Heart right ventricle (tissue), 16 donors: ENCODE measurements at places on chromosomes 3 and 15.

- H3K27me3 ChIP-seq, result no peaks in the 10 kb centered on the region
- no peak overlapping the region for H3K4me3 ChIP-seq
- peaks cover 21% of the 10 kb centered on the region for H3K4me1 ChIP-seq
These were observed 66.2 kb upstream of the CORO2B start for GRCh38 chr15:68512598-68512997.

GRCh38 chr15:45634432-45635190 lies at the start of gene SQOR:
Gene SQOR (plus strand): TSS chr15:45635029. CDS start chr15:45658924, 23,895 bp downstream.
- DNase-seq, result peak; percentile 86
- peak within 1 kb of the TSS; percentile 90 for H3K27ac ChIP-seq
- H3K27me3 ChIP-seq, result no peaks in the 10 kb centered on the region
- H3K36me3 ChIP-seq, result no peaks in the 10 kb centered on the region
- peak within 1 kb of the TSS; percentile 75 for H3K4me3 ChIP-seq

GRCh38 chr15:91369823-91370222 lies 269.8 kb downstream of the SV2B start:
- H3K27ac ChIP-seq, result no peak overlapping the region
- no peaks in the 10 kb centered on the region for H3K4me1 ChIP-seq
- H3K36me3 ChIP-seq, result no peaks in the 10 kb centered on the region

DNA sequence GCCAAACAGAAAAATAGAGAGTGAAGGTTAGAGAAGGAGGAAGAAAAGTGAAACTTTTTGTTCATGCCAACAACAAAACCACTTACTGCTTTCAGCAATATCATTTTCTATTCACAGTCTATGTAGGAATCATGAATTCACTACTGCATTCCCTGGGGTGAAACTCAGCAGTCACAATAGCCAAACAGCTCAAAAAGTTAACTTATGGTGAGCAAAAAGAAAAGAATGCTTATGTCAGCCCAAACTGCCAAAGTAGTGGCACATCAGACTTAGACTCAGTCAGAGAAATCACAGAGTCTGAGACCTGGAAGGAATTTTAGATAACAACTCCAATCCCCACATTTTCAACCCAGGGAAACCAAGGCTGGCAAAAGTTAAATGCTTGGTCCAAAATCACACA lies 238.7 kb upstream of the TMCO5A start:
- no peaks in the 10 kb centered on the region for H3K4me1 ChIP-seq
- H3K4me3 ChIP-seq, result no peak overlapping the region
- no peak overlapping the region for H3K27ac ChIP-seq
- H3K36me3 ChIP-seq, result no peaks in the 10 kb centered on the region

GRCh38 chr15:29635513-29636098 lies 186.7 kb downstream of the TJP1 start:
- H3K4me1 ChIP-seq, result no peaks in the 10 kb centered on the region
- no peaks in the 10 kb centered on the region for H3K27me3 ChIP-seq
- H3K4me3 ChIP-seq, result no peak overlapping the region
- DNase-seq, result no peak
- no peak overlapping the region for H3K27ac ChIP-seq

DNA sequence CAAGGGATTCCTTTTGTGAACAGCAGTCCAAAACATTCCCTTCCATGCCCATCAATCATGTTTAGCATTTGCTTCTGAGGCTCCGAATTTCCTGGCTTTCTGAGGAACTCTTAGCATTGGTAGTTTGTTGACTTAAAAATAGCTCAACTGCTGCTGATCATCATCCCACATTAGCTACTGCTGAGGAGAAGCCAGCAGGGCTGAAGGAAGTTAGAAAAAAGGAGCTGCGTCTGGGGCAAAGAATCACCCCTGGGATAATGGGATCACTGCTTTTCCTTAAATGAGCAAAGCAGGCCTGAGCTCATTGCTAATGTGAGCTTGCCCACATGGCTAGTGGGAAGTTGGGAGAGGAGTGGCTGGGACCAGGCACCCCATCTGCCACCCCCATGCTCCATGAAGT lies 39.8 kb downstream of the CYP19A1 start:
- H3K4me1 ChIP-seq, result peaks cover 8% of the 10 kb centered on the region
- no peak for DNase-seq
- no peaks in the 10 kb centered on the region for H3K27me3 ChIP-seq
- no peaks in the 10 kb centered on the region for H3K36me3 ChIP-seq

DNA sequence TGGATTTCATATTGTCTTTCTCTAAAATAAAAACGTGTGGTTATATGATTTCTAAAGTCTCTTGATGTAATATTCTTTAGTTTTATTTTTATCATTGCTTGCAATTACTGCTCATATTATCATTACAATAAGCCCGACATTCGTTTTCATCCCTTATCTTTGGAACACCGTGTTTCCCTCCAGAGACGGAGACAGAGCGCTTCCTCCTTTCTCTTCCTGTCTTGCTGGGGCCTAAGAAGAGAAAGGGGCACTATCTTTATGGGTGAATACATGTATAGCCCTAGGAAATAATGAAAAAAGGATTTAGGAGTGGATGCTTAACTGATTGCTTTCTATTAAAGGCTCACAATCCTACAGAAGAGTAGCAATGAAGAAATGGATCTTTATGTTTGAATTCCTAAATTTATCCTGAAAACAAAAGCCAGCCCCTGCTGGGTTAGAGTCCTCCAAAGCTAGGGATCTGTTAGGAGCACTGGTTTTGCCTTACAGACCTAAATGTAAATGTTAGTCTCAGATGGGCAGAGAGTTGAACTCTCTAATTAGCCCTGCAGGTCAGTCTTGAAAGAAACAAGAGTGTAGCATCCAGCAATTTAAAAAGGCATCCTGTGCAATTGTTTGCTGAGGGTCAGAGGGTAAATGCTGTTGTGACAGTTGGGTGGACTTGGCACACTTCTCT lies 145.1 kb downstream of the TP63 start:
- no peak for DNase-seq
- H3K36me3 ChIP-seq, result no peaks in the 10 kb centered on the region
- no peaks in the 10 kb centered on the region for H3K27me3 ChIP-seq
- no peak overlapping the region for H3K27ac ChIP-seq
- H3K4me3 ChIP-seq, result no peak overlapping the region

DNA sequence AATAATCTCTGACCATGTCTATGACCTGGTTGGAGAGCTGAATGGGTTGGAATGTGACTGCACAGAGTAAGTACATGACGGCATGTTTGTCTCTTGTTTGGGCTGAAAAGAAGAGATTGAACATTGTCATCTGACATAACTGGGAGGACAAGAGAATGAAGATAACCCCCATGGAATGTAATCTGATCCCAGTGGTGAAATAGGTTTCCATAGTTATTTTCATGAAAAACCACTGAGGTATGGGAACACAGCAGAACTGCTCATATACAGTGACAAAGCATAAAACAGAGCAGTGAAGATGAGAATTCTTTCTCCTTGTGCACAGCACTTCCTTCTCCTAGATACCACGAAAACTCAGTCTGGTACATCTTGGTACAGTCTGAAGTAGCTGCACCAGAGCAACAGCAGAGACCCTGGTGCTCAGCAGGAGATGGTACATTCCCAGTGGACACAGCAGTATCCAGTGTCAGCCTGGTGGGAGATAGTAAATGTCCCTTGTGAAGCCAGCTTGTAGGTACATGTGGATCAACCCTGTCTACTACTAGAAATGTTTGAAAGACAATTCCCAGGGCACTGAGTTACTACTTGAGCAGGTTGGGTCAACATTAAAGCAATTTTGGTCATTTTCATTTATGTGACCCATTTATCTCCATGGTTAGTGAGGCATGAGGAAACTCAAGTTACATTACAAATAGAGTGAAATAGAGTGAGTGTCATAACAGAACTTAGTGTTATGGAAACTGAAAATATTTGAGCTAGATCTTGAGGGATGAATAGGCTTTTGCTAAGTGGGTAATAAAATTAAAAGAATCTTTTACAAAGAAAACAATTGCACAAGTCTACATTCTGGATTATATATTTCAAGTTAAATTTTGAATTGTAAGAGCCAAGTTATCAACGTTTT lies 178.3 kb downstream of the SUCNR1 start:
- no peak for DNase-seq
- H3K27ac ChIP-seq, result no peak overlapping the region
- H3K27me3 ChIP-seq, result no peaks in the 10 kb centered on the region
- H3K36me3 ChIP-seq, result no peaks in the 10 kb centered on the region
- H3K4me3 ChIP-seq, result no peak overlapping the region

- no peaks in the 10 kb centered on the region for H3K36me3 ChIP-seq
- H3K4me3 ChIP-seq, result no peak overlapping the region
- H3K27me3 ChIP-seq, result no peaks in the 10 kb centered on the region
These were observed 2.5 kb upstream of the ABHD5 start for GRCh38 chr3:43688245-43688650.

DNA sequence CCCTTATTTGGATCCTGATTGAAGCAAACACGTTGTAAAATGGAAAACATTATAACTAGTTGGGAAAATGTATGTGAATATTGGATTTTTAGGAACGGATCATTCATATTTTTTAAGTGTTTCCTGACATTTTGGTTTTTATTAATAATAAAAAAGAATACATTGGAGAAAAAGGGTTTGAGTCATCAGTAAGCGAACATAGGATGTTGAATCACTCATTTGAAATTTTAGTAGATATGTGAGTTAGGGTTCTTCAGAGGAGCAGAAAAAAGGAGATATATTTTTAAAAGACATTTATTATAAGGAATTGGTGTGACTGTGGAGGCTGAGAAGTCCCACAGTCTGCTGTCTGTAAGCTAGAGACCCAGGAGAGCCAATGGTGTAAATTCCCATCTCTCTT lies 258.5 kb downstream of the PTPRG start:
- H3K4me1 ChIP-seq, result peaks cover 47% of the 10 kb centered on the region
- no peak overlapping the region for H3K4me3 ChIP-seq
- no peak for DNase-seq

GRCh38 chr15:33561967-33562366 lies 251.2 kb downstream of the RYR3 start:
- H3K36me3 ChIP-seq, result no peaks in the 10 kb centered on the region
- no peaks in the 10 kb centered on the region for H3K27me3 ChIP-seq
- no peak overlapping the region for H3K4me3 ChIP-seq
- no peak overlapping the region for H3K27ac ChIP-seq
- no peak for DNase-seq

DNA sequence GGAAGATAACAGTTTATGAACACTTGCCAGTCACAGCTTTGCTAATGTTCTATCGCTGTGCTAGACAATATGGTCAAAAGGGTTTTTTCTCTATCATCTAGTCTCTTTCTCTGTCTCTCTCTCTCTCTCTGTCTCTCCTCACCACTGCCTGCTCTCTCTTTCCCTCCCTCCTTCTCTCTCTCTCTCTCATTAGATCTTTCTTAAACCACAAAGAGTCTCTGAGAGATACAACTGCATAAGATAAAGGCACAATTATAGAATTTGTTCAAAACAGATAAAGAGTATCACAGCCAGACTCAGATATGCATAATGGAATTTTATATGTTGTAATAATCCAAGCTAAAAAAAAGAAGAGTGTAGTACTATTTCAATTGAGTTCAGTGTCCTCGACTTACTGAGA lies 258.4 kb downstream of the MECOM start:
- no peaks in the 10 kb centered on the region for H3K36me3 ChIP-seq
- no peaks in the 10 kb centered on the region for H3K27me3 ChIP-seq
- no peaks in the 10 kb centered on the region for H3K4me1 ChIP-seq
- DNase-seq, result no peak
- H3K27ac ChIP-seq, result no peak overlapping the region
- no peak overlapping the region for H3K4me3 ChIP-seq

DNA sequence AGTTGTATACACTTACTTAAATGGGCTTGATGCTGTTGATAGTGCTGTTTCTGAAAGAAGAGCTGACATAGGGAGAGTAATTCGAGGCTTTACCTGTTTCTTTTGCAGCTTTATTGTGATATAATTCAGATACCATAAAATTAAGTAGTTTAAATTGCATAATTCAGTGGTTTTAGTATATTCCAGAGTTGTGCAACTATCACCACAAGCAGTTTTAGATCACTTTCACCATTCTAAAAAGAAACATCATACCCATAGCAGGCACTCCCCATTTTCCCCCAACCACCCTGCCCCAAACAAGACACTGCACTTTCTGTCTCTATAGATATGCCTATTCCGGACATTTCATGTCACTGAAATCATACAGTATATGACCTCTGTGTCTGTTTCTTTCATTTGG lies 98.5 kb downstream of the MTHFS start:
- H3K27ac ChIP-seq, result no peak overlapping the region
- no peak for DNase-seq
- no peaks in the 10 kb centered on the region for H3K36me3 ChIP-seq
- no peak overlapping the region for H3K4me3 ChIP-seq

GRCh38 chr3:175911937-175912336 lies 1052.8 kb downstream of the NAALADL2 start:
- DNase-seq, result no peak
- no peaks in the 10 kb centered on the region for H3K36me3 ChIP-seq
- no peaks in the 10 kb centered on the region for H3K4me1 ChIP-seq
- no peak overlapping the region for H3K4me3 ChIP-seq

DNA sequence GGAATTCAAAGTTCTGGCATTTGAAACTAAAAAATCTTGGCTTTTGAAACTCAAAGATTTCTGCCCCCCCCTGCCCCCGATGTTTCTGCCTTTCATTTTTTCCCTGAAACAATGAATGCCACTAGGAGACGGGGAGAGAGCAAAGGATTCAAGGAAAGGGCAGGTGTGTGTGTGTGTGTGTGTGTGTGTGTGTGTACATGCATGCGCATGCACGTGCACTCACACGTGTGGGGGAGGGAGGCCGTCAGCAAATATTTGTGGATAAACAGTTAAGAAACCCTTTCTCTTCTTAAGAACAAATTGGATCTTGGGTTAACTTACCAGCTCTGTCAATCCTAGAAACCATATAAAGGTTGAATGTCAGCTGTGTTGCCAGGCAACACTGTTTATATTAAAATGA lies 29.2 kb upstream of the CCDC174 start:
- H3K27ac ChIP-seq, result no peak overlapping the region
- no peaks in the 10 kb centered on the region for H3K36me3 ChIP-seq
- H3K27me3 ChIP-seq, result no peaks in the 10 kb centered on the region
- no peak for DNase-seq
- no peaks in the 10 kb centered on the region for H3K4me1 ChIP-seq
- no peak overlapping the region for H3K4me3 ChIP-seq

- peaks cover 9% of the 10 kb centered on the region for H3K4me1 ChIP-seq
- no peak overlapping the region for H3K4me3 ChIP-seq
- H3K27me3 ChIP-seq, result no peaks in the 10 kb centered on the region
- no peak overlapping the region for H3K27ac ChIP-seq
These were observed 22.7 kb downstream of the SSUH2 start for GRCh38 chr3:8621872-8622271.

DNA sequence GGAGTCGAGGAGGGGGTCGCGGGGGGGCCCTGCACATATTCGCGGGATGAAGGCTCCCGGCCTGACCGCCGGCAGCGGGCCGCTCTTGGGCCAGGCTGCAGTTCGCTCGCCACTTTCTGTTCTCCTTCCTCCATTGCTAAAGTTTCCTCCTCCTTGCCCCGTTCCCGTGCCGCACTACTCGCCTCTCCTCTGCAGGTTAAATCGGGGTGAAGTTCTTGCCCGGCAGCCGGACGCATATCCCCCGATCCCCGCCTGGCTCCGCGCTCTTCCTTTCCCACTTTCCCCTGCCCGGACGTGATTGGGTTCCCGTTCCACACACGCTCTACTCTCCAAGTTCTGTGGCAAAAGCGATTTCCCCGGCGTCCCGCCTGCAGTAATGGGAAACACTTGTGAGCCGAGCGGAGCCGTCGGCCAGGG lies 556 bp downstream of the CRYBG3 start:
- H3K4me1 ChIP-seq, result peaks cover 21% of the 10 kb centered on the region
- no peaks in the 10 kb centered on the region for H3K36me3 ChIP-seq
- peak; percentile 50 for DNase-seq
- H3K27ac ChIP-seq, result peak overlapping the region; percentile 72

- peak overlapping the region; percentile 71 for H3K27ac ChIP-seq
- H3K27me3 ChIP-seq, result no peaks in the 10 kb centered on the region
- no peaks in the 10 kb centered on the region for H3K36me3 ChIP-seq
- peaks cover 29% of the 10 kb centered on the region for H3K4me1 ChIP-seq
- DNase-seq, result no peak
These were observed 889 bp upstream of the LRRIQ4 start for GRCh38 chr3:169811631-169812331.
